ENCODE measurements at places on chromosomes 11 and 22.

DNA sequence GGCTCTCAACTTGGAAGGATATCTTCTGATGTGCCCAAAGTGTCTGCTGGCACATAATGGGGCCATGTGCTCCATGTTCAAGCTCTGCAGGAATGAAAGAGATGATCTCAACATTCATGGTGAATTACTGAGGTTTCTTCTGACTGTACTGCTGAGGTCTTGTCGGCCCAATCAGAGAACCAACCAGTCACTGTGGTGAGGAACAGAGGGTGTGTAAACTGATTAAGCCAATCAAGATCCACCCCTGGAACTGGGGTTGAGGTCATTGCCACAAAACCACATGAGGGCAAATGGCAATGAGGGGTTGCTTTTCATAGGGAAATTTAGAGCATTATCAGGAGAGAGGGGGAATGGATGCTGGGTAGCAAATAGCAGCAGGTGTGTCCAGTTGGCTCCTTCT lies 152.3 kb upstream of the RAG2 start:
- DNase-seq: no peak

DNA sequence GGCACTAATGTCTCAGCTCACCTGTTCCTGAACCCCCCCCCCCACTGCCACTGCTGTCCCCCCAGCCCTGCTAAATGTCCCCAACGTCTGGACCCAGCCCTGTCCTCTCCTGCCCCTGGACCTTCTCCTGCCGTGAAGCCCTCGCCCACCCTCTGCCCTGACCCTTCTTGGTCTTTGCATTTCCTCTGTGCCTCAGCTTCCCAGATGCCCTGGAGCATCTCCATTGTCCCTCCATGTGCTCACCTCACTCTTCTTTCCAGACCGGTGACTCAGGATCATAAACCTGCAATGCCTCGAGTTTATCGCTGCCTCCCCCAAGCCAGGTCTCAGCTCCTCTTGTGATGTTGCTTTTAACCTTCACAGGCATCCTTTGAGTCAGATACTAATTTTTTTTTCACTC lies 416.4 kb downstream of the BRD1 start:
- DNase-seq: no peak

DNA sequence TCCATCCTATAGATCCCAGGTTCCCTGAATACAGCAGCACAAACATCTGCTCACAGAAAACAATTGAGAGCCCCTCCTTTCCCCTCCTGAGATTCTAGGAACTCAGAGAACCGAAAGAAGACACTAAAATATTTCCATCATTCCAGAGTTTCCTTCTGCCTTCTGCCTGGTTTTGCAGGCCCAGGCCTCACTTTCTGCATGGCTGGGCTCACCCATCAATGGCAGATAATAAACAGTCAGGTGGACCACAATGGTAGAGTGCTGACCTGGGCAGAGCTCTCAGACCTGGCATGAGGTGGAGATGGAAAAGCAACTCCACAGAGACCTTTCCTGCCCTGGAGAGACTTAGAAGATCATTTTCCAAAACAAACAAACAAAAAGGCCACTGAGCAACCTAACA lies 389.1 kb downstream of the NXPE2 start:
- no peak for DNase-seq

GRCh38 chr22:45816776-45817175 lies 145.1 kb downstream of the ATXN10 start:
- no peak for DNase-seq

DNA sequence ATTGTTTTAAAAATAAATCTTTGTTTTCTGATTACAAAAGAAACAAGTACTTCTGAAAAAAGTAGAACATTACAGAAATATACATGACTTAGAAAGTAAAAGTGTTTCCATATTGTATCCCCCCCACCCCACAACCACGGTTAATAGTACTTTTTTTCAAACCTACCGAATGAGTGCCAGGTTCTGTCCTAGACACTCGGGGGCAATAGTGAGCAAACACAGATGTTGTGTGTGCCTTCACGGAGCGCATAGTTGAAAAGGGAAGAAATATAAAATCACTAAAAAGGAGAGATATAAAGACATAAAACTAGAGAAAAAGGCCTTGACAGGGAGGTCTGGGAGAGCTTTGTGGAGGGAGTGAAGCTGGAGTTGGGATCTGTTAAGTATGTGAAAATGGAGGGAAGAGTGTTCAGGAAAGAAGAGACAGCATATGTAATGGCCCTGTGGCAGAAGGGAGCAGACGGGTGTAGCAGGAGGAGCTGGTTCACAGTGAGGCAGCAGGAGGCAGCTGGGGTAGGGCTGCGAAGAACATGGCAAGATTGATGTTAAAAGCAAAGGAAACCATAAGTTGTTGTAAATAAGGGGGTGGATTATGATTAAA lies 42.1 kb upstream of the ALX4 start:
- DNase-seq: no peak

DNA sequence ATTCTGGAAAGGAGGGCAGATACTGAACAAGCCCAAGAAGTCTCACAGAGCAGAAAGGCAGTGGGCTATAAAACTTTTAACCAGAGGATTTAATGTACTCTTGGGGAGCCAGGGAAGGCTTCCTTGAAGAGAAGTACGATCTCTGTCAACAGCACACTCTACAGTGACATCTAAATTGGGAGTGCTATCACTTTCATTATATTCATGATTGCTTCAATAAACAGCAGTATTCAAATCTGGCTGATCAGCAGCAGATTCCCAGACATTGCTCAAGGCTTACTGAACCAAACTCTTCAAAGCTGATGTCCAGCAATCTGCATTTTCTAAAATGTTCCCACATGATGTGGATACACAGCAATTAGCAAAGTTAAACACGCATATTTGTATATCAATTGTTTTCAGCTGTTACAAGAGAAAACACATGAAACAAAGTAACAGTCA lies 44.2 kb downstream of the SYTL2 start:
- DNase-seq: no peak

DNA sequence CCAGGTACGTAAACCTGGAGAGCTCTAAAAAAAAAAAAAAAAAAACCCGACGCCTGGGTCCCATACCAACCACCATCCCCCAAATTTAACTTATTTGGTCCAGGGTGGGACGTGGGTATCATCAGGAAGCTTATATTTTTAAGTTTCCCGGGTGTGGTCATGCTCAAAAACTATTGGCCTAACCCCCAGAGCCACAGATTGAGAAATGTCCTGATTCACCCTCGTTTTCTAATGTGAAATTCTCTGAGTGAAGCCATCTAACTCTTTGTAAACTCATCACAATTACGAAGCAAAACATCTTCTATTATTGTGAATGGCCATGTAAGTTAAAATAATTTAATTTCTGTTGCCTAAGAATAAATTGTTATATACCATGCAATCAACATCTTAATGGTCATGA lies 29.6 kb downstream of the PAK1 start:
- DNase-seq: no peak

- no peak for DNase-seq
Observed at GRCh38 chr22:23216461-23217170, 36.3 kb downstream of the BCR start.
